WTC11 (cell line): ENCODE measurements at places on chromosomes 3 and 15. TPM values are rescaled to one million over a fixed set of nuclear protein-coding genes. Genes with fewer than 3 reads are reported as not detected.

DNA sequence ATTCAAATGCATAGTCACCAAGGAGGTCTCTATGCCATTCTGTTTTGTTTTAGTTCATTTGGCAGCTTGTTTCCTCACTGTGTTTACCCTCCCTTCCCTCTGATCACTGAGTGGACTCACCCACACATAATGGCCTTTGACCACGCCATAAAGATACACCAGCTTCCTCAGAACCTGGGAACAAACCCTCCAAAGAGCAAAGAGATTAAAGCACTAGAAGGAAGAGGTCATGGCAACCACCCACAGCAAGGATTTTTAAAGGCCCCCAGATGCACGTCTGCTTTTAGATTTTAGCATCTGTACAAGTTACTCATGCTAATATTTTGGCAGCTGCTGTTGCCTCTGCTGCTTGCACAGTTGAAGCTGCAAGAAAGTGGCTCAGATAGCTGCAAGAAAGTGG lies 47.9 kb upstream of the CADPS start:
- no peaks in the 10 kb centered on the region; the same call in none of the 2 replicates for H3K27me3 ChIP-seq
- H3K27ac ChIP-seq, result no peak overlapping the region
- H3K36me3 ChIP-seq, result no peaks in the 10 kb centered on the region
- no peak overlapping the region for H3K4me3 ChIP-seq
- DNase-seq, result no peak

The ISLR gene
- total RNA-seq, result 0.50 to 0.63 TPM (median 0.62 TPM) in 3 replicates

The THRB gene
- total RNA-seq, result 4.5 to 5.8 TPM (median 4.8 TPM) in 3 replicates

The IQCF5 gene
- total RNA-seq, result not detected in 3 replicates
